Lung (tissue), 17 donors: ENCODE measurements at places on chromosomes 3 and 15.
A peak's percentile ranks its signal among the peaks of the same experiment; 100 is the strongest.

DNA sequence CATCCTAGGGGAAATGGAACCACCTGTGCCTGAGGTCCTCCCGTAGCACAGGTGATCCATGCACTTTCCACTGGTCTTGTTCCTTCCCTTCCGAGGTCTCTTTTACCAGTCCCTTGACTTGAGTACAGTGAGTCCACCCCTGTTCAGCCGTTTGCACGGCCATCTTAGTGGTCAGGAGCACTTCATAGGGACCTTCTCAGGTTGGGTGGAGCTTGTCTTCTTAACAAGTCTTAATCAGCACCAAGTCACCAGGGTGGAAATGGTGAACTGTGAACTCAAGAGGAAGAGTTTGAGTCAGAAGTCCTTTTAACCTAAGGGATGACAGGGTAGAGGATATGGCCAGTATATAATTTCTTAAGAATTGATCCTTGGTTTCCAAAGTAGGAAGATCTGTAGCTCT, 21.4 kb downstream of the ARL8B start:
- H3K36me3 ChIP-seq = peaks cover 14% of the 10 kb centered on the region
- H3K27me3 ChIP-seq = no peaks in the 10 kb centered on the region
- no peak overlapping the region for H3K4me3 ChIP-seq

GRCh38 chr3:130789782-130790322, 43.2 kb upstream of the PIK3R4 start:
- H3K36me3 ChIP-seq = no peaks in the 10 kb centered on the region
- no peak overlapping the region for H3K4me3 ChIP-seq
- no peak for DNase-seq

- DNase-seq = no peak
- H3K4me3 ChIP-seq = no peak overlapping the region
- H3K4me1 ChIP-seq = peaks cover 12% of the 10 kb centered on the region
- H3K36me3 ChIP-seq = no peaks in the 10 kb centered on the region
Measured at GRCh38 chr3:57946970-57947381, 61.2 kb upstream of the FLNB start.

DNA sequence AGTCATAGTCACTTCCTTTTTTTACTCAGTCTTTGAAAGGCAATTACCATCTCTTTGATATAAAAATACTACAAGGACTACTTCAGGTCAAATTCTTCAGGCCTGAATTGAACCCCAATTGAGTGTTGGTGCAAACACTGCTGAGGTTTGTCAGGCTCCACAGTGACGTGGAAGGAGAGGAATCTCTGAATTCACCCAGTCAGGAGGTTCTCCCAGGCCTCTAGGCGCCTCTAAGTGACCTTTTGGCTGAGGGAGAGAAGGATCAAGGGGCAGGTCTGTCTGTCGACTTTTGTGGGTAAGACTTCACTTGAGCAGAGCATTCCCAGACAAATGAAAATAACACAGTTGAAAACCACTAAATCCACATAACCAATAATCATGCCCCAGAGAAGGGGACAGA, 227.6 kb upstream of the CHRNA7 start:
- H3K27me3 ChIP-seq = no peaks in the 10 kb centered on the region
- no peak overlapping the region for H3K4me3 ChIP-seq
- H3K27ac ChIP-seq = no peak overlapping the region
- DNase-seq = peak; percentile 15

- H3K27me3 ChIP-seq = no peaks in the 10 kb centered on the region
- H3K36me3 ChIP-seq = no peaks in the 10 kb centered on the region
- no peak overlapping the region for H3K27ac ChIP-seq
- H3K4me1 ChIP-seq = no peaks in the 10 kb centered on the region
Measured at GRCh38 chr3:150721285-150722130, 17.8 kb upstream of the ERICH6 start.

DNA sequence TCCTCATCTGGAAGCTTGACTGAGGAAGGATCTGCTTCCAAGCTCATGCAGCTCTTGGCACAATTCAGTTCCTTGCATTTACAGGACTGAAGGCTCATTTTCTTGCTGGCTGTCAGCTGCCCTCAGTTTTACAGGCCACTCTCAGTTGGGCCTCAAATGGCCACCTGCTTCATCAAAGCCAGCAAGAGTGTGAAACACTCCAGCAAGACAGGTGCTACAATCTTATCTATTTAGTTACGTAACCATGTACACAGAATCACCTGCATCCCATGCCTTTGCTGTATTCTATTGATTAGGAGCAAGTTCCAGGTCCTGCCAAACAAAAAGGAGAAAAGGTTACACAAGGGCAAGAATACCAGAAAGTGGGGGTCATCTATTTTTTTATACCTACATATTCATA, 40.8 kb downstream of the RHCG start:
- no peak overlapping the region for H3K27ac ChIP-seq
- H3K36me3 ChIP-seq = no peaks in the 10 kb centered on the region
- no peak overlapping the region for H3K4me3 ChIP-seq

DNA sequence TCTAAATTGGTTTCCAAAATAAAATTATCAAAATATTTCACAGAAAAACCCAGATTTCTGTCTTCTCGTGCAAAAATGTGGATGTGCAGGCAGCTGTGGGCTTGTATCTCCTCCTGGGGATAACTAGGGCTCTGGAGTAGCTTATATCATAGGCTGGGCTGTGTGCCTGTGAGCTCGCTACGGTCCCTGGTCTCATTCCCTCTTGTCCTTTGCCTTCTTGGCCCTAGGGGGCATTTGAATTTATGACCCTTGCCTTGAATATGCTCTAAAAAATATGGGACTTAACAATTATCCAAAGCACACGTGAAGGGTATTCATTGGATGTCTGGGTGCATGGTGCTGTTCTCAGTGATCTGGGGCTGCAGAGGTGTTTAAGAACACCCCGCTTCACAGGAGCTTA, 132.6 kb downstream of the PDZRN3 start:
- no peaks in the 10 kb centered on the region for H3K27me3 ChIP-seq
- DNase-seq = no peak
- no peak overlapping the region for H3K4me3 ChIP-seq
- no peak overlapping the region for H3K27ac ChIP-seq

DNA sequence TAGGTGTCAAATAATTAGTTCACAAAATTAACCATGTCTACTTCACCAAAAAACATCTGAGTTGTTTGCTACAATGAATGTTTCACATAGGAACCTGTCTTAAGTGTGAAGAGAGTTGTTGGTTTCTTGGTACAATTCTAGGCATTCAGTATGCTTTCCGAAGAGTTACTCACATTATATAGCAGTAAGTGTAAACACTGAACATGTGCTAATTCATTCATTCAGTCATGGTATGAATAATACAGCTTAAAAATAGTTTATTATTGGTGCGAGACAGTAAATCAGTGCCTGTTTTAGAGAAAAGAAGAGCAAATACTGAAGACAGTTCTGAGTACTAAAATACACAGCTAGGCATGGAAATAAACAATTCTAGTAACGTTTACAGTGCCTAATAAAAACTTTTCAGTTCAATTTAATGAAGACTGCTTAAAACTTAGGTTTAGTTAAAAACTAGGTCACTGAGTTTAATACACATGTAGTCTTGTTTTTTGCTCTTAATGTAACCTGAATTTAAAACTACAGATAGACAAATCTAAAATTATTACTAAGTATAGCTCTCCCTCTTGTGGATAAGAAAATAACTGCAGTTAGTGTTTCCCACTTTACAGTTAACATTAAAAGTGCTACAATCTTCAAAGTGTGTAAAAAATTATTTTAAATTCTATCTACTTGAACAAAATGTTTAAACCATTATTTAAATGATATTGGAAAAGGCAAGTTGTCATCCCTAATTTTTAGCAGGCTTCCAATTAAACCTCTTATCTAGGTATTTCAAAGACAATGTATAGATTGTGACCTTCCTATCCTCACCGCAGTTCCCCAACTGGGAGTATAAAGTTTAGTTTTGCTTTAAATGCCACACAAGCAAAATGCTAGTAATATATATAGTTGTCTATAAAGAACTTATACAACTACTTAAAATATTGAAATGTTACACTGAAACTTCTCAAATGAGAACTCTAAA, 20.1 kb upstream of the ZCWPW2 start:
- peak; percentile 52 for DNase-seq
- no peaks in the 10 kb centered on the region for H3K27me3 ChIP-seq
- no peak overlapping the region for H3K27ac ChIP-seq
- H3K4me3 ChIP-seq = no peak overlapping the region
- H3K36me3 ChIP-seq = peaks cover 12% of the 10 kb centered on the region

DNA sequence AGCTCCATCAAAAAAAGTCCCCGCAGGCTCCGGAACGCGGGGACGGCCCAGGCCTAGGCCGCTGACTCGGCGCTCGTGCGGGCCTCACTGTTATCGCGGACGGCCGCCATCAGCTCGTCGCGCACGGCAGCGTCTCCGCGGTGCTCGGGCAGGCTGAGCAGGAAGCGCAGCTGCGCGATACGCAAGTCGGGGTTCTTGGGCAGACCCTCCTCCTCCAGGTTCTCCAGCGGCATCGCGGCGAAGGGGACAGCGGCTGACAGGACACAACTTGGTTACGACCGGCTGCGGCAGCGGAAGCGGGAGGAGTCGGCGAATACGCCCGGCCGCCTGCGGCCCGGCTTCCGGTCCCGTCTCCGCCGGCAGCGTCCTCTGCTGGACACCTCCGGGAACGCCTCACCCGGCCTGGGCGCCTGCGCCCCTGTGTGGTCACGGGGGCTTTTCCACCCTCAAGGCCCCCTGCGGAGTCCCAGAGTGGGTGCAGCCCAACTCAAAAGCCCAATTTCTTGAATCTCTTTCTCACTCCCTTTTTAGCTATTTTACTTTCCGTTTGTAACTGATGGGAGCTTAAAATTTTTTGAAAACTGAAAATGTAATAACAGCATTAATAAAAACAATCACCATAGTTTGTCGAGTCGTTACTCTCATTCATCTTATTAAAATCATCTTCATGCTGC, at the start of gene PSMD6:
PSMD6 (minus strand) TSS at position 308 of the 674 bp plus-strand sequence; CDS start at position 233, 75 bp downstream.
- DNase-seq = peak; percentile 88
- H3K4me1 ChIP-seq = peaks cover 15% of the 10 kb centered on the region
- no peaks in the 10 kb centered on the region for H3K27me3 ChIP-seq
- H3K4me3 ChIP-seq = peak within 1 kb of the TSS; percentile 99
